ENCODE measurements at places on chromosomes 11 and 22.
A peak's percentile ranks its signal among the peaks of the same experiment; 100 is the strongest.

DNA sequence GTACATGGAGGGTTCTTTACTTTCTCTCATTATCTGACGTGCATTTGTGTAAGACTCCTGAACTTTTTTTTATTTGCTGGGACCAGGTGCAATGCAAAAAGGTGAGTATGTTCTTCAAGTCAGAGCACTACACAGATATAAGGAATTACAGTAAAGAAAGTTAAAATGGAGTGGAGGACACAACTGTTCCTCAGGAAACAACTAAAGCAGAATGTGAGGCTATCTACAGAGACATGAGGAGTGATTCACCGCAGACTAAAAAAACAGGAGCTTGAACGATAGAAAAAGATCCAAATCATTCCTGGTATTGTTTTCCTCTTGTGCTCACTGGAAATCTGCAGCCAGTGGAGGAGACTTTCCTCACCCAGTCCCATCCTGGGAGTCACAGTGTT lies 106.2 kb downstream of the ABTB2 start:
- peak; percentile 51 for DNase-seq

GRCh38 chr11:74702383-74703007 lies 28.7 kb downstream of the CHRDL2 start:
- DNase-seq, result peak; percentile 55

DNA sequence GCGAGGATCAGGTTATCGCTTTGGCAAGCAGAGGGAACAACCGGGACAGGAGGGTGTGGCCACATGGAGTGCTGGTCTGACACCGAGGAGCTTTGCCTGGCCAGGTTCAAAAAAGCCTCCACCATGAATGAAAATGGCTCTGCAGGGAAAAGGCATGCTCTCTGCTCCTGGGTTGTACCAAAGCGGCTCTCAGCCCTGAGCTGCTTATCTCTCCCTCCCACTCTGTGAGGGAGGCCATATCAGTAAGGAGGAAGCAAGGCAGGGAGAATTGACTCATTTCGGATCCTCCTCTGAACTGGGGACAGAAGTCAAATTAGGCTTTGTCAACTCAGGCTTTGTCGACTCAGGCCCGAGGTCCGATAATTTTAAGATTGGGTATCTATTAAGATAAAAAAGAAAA lies 82.9 kb upstream of the CRTAM start:
- no peak for DNase-seq

DNA sequence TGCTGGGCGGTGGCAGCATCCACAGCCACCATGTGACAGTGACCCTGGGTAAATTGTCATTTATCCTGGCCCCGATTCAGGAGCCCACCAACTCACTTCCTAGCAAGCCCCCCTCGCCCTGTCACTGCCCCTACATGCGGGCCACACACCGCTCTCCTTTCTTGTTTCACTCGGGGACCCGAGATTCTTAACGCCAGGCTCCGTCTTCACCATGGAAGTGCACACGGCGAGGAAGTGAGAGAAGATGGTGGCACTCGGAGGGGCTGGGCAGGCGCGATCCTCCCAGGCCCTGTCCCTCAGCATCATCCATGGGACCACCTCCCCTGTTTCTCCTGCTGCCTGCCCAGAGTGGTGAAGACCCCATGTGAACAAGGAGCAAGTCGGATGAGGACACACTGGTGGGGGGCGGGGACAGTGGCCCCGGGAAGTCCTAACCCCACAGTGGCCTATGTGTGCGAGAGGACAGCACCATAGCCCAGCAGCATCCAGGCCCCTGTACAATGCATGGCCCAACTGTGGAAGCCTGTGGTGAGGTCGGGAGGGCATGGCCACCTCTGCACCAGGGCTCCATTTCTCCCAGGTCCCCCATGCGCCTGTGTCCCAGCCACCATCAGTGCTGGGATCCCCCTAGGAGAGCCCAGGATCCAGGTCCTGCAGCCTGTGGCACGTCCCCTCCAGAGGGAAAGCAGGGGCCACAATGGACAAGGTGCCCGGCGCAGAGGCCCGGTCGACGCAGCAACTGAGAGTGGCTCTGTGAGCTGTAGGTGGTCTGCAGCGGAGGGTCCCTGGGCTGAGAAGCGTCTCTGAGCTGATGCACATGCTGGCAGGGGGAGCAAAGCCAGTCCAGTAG lies 262.8 kb downstream of the BRD1 start:
- DNase-seq, result no peak

GRCh38 chr11:82978422-82979099 lies 77.0 kb downstream of the DDIAS start:
- peak; percentile 86 for DNase-seq

- peak; percentile 23 for DNase-seq
These were observed 624 bp downstream of the CBL start for GRCh38 chr11:119206511-119207414.

DNA sequence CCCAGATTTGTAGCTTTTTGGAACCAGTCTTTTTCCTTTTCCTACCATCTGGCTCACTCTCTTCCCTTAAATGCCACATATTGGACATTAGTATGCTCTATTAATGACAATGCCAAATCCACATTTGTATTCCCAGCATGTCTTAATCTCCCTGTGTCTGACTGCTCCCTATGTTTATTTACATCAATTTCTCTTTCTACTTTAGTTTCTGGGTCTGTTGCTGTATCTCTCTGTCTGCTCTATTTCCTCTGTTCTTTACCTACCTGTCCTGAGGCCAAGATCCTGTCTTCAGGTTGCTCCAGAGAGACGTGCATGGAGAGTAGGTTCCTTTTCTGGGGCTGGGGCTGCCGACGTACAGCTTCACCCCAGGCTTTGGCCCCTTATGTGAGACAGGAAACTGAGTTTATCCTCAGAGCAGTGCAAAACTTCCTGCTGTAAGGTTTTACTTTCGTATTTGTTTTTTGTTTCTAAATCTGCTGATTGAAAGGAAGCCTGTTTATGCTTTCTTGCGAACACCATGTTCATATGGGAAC lies 25.6 kb downstream of the OR2AG2 start:
- no peak for DNase-seq

DNA sequence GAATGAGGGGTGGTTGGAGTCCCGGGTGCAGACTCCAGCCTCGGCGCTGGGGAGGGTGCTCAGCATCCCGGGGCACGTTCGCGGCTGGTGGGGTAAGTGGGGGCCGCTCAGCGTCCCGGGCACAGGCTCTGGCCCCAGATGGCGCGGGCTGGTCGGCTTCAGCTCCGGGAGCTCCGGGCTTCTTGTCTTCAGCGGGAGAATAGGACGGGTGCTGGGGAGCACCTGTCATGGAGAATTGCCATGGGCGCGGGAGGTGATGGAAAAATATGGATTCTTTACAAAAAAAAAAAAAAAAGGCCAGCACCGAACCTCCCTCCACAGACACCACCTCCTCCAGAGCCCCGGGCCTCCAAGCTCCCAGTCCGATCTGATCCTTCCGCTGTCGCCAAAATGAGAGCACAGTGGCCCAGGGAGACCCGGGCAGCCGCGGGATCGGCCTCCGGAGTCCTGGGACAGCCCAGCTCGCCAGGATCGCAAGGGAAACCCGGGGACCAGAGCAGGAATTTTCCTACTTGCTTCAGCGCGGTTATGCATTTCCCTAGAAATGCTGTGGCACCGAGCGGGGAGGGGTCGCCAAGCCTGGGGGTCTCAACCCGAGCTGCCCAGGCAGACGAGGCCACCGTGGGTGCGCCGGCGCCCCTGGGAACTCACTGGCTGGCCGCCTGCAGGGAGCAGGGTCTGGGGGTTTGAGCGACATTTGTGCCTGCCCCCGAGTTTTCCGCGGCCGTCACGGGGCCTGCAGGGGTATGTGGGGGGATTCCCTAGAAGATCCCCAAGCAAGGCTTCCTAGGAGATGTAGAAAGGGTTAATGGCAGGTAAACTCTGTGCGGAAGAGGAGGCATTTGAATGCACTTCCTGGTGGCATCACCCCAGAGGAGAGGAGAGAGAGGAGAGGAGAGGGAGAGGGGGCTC lies 1336.9 kb downstream of the BRD1 start:
- no peak for DNase-seq

DNA sequence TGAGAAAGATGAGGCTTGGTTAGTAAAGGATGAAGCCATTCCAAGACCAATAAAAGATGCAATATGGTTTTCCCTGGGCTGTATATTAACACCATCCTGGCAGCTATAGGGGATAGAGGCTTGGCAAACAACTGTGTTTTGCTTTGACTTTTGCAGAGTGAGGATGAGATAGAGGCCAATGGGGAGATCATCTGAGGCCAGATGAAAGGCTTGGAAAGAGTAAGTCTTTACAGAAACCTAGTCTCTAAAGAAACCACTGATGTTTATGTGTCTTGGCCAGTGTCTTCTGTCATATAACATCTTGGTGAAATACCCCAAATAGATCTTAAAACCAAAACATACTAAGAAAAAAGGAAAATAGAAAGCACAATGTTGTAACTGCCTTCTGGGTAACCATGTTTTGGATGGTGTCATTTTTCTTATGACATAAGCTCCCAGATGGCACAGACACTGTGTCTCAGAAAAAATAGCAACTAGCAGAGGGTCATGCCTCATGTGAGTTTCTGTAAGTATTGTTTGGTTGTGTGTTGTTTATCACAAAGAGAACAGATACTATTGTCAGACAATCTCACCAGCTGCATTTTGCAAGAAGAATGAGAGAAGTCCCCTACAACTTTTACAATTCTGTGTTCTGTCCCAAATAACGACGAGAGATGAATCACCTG lies 305.4 kb downstream of the ST3GAL4 start:
- no peak for DNase-seq

DNA sequence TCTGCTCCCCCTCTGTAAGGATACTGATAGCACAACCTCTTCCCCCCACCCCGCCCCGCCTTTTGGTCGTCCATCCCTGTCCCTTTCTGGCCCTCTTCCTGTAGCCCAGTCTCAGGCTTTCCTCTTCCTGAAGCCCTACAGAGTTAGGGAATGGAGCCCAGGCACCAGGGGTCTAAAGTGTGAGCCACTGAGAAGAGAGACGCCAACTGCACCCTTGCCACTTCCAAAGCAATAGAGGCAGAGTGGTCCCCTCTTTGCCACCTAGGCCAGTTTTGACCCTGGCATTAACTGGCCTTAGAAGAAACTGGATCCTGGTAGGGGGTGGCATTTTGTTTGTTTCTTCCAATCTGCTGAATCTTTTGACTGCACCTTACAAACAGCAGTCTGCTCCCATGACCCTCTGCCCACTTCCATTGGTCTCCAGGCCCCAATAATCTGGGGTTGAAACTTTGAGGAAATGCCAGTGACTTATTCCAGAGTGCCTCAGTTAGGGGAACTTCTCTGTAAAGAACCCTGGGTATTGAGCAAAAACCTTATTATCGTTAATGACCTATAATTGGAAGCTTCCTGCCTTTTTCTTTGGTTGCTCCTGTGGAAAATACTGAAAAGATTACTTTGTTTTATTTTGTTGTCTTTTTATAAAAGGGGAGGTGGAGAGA lies 9.7 kb upstream of the GRK2 start:
- no peak for DNase-seq

- peak; percentile 80 for DNase-seq
These were observed 17.8 kb upstream of the CSNK1E start for GRCh38 chr22:38335077-38335476.

- DNase-seq, result no peak
These were observed 73.1 kb downstream of the ELP4 start for GRCh38 chr11:31582697-31583096.
